ENCODE measurements at places on chromosomes 1 and 21. TPM values are rescaled to one million over a fixed set of nuclear protein-coding genes. Genes with fewer than 3 reads are reported as not detected.

The MEF2D gene
- total RNA-seq = 13.3 TPM

The LENEP gene
- not detected for total RNA-seq

The DYNLT5 gene
- not detected for total RNA-seq

The ILDR2 gene
- 0.91 TPM for total RNA-seq

The CFHR1 gene
- 0.10 TPM for total RNA-seq

The TACSTD2 gene
- total RNA-seq = not detected

The ADGRL4 gene
- total RNA-seq = not detected

The C8B gene
- total RNA-seq = not detected

The ETV3L gene
- total RNA-seq = not detected

The GPR25 gene
- total RNA-seq = not detected

The SLC30A1 gene
- total RNA-seq = 21.3 TPM

The CD101 gene
- 2.3 TPM for total RNA-seq

The SLC45A1 gene
- 2.8 TPM for total RNA-seq

The ITGB2 gene
- total RNA-seq = 42.4 TPM

The LAPTM5 gene
- 34.9 TPM for total RNA-seq

The GJC2 gene
- total RNA-seq = 0.43 TPM

The F13B gene
- total RNA-seq = 0.16 TPM

The ADAMTSL4 gene
- not detected for total RNA-seq

The RGS1 gene
- not detected for total RNA-seq

The THEM5 gene
- 0.25 TPM for total RNA-seq

The HAO2 gene
- not detected for total RNA-seq

The TBX15 gene
- 63.1 TPM for total RNA-seq

The RAB7B gene
- not detected for total RNA-seq

The TAF1A gene
- 40.2 TPM for total RNA-seq

The SFN gene
- total RNA-seq = 0.14 TPM

The FALEC gene
- total RNA-seq = 0.28 TPM

The GPR137B gene
- 8.7 TPM for total RNA-seq

The NPR1 gene
- not detected for total RNA-seq

The IQCC gene
- 6.1 TPM for total RNA-seq

The CHRM3 gene
- 0.47 TPM for total RNA-seq

The SUSD4 gene
- total RNA-seq = 3.1 TPM

The TSACC gene
- total RNA-seq = not detected

The C1orf226 gene
- 0.57 TPM for total RNA-seq

The LMOD1 gene
- total RNA-seq = not detected

The DVL1 gene
- total RNA-seq = 52.5 TPM

The CELA2A gene
- total RNA-seq = not detected

The AGO3 gene
- total RNA-seq = 30.4 TPM

The OR2T33 gene
- total RNA-seq = not detected

The CDC20 gene
- total RNA-seq = 181 TPM

The GRIK3 gene
- total RNA-seq = not detected

The ALG14 gene
- 4.6 TPM for total RNA-seq

The OR2T2 gene
- not detected for total RNA-seq

The OR10R2 gene
- total RNA-seq = not detected

The LCE2A gene
- not detected for total RNA-seq

Measured in SJCRH30 (cell line).